ENCODE measurements at places on chromosomes 4 and X.

GRCh38 chr4:174023641-174024040, 259.8 kb downstream of the FBXO8 start:
- no peak for DNase-seq

DNA sequence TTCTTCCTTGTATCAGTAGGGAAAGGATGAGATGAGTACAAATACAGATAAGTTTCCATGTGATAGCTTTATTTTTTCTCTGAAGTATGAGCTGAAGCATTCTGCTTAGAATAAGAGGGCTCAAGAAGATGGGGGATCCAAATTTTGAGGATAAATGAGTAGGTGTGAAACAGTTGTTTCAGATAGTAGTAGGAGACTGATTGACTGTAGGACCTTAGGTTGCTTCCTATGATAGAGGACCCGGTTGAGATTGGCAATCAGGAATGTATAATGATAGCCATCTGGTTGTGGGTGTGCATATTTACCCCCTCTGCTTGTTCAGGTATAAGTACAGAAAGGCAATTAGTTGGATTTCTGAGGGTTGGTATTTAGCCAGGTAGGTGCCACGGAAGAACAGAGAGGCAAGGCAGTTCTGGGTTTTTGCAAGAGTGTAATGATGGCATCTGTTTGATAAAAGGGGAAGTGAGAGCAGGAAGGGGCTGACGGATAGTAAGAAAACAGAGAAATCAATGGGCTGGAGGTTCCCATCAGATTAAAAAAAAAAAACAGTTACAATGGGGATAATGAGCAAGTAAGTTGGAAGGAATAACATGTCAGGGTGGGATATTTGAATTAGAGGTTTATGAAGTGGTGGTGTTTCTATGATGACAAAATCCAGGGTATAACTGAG, 13.7 kb downstream of the OCRL start:
- no peak for DNase-seq

GRCh38 chr4:62670514-62670913, 1470.4 kb downstream of the ADGRL3 start:
- DNase-seq, result no peak

DNA sequence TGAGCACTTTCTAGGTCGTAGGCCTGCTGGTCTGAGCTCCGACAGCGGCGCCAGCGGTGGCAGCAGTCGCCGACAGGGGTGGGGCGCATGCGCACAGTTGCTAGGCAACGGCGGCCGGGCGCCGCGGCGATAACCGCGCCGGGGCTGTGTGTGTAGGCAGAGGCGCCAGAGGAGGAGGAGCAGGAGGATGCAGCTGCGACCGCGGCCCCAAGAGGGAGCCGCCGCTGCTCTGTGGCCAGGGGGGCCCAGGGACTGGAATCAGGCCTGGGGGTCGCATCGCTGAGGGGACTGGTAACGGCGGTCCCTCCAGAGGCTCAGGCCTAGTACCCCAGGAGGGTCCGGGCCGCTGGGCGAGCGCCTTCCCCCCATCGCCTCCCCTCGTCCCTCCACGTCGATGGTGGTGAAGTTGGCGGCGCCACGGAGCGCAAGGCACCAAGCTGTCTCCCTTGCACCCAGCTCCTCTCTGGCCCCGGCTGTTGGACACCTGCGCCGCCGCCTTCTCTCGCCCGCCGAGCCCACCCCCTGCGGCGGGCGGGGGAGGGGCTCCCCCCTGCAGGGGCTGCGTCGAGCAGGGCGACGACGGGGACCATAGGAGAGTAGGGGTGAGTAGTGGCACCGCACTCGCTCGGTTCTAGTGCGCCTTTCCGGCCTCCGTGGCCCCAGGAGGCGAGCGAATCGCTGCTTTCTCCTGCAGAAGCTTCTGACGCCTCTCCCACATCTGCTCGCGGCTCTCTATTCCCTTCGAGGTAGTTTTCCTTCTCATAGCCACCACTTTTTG, 58.6 kb upstream of the ZC4H2 start:
- DNase-seq, result peak; percentile 93

DNA sequence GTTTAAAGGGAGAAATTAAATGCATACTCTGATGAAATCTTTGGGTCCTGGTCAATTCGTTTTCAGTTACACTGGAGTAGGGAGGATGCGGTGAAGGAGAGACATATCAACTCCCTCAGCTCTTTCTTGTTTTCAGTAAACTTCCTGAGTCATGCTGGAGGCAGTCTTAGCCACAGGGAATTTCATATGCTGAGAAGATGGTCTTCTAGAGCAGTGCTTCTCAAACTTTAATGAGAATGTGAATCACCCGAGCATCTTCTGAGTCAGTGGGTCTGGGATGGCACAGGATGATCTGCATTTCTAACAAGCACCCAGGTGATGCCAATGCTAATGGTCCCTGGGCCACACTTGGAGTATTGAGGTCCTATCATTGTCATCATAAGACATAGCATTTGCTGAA, 214.5 kb downstream of the KIT start:
- no peak for DNase-seq

GRCh38 chrX:40395102-40395501, 185.7 kb upstream of the ATP6AP2 start:
- no peak for DNase-seq

GRCh38 chr4:94390804-94391410, 48.3 kb upstream of the HPGDS start:
- peak; percentile 24 for DNase-seq

GRCh38 chr4:26175006-26175786, 145.6 kb upstream of the RBPJ start:
- no peak for DNase-seq

DNA sequence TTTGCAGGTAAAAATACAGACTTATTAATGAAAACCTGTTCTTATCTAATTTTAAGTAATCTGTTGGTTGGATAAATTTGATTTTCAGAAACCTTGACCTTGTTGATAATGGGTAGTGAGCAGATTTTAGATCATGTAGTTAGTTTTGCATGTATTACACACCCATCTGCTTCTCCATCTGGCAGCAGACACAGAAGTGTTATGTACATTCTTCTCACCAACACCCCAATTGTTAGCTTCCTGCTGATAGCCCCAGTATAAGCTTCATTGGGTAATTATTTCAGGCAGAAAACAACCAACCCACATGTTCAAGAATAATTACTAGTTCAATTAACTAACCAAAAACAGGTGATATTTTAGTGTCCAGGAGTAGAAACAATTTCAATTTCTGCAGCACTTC, 1740.5 kb upstream of the AGA start:
- no peak for DNase-seq

- no peak for DNase-seq
Measured at GRCh38 chrX:131818297-131818936, 204.7 kb upstream of the STK26 start.

GRCh38 chrX:101764538-101764937, 104.9 kb upstream of the ARMCX2 start:
- DNase-seq, result no peak

DNA sequence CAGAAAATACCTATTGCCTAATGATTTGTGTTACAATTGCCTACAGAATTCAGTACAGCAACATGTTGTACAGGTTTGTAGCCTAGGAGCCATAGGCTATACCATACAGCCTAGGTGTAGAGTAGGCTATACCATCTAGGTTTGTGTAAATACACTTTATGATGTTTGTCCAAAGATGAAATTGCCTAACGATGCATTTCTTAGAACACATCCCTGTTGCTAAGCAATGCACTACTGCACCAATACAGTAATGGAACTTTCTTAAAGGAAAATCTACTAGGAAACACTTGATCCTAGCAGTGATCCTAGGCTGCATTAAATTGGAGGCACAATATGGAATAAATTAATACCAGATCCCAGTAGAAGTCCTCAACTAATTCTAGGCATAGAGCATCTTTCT, 18.3 kb downstream of the NOA1 start:
- no peak for DNase-seq

DNA sequence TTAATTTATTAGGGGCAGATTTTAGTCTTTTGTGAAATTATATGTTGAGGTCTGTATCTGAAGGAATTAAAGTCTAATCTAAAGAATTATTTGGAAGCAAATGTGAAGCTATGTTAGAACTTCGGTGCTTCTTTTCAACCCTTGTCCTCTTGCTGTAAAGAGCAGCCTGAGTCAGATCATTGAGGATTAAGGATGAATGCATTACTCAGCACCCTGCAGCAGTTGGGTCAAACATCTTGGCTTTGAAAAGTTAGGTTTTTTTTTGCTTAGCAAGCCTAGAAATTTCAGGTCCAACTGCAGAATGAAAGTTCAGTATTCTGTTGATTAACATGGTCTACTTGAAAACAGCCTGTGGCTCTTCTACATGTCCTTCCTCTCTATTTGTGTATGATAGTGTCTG, 57.6 kb downstream of the SLC4A4 start:
- DNase-seq, result peak; percentile 57

DNA sequence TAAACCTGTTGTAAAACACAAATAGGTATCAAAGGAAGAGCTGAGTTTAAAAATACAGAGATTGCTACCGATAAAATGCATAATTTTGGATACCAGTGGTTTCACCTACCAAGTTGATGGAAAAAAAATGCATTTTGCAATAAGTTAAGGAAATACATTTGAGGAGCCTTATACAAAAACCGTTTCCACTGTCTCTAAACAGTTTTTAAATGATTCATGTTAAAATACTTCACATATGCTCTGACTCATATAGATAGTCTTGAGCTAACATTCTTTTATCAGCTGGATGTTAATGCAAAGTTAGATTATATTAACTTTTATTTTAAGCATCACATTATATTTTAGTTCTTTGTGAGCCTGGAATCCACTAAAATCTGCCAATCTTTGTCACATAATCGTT, 50.6 kb upstream of the ANKRD17 start:
- peak; percentile 11 for DNase-seq

GRCh38 chrX:11478026-11478425, 184.8 kb downstream of the AMELX start:
- no peak for DNase-seq

DNA sequence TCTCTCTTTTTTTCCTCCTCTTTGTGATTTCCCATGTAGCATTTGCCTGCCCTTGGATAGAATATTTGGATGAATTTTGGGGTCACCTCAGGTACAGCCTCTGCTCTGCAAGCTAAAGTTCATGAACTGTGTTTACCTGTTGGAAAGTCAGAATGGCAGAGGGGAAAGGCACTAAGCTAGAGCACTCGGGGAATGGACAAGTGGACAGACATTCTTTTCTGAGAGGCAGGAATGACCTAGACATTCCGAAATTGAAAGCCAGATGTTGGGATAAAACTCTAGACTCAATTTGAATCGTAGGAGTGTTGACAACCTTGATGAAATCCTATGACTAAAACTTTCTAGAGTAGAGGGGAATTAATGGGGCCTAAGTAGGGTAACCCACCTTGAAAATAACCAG, 56.1 kb downstream of the LUZP4 start:
- DNase-seq, result no peak

- peak; percentile 73 for DNase-seq
Measured at GRCh38 chr4:182207830-182208396, 35.3 kb upstream of the TENM3 start.

DNA sequence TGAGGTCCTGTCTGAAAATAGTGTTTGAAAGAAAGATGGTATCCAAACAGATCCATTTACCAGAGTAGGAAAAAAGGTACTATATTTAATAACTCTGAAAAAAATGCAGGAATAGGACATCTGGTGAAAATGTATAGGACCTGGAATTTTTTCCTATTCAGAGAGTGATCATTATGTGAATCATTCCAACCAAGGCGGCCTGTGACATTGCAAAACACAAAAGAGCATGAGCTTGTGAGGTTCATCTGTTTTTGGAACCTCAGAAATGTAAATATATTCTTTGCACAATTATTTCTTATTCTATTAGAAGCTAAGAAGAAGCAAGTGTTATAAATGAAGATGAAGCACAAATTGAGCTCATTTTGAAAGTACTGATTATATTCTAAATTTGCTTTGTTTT, 2.0 kb downstream of the C4orf51 start:
- DNase-seq, result peak; percentile 16

DNA sequence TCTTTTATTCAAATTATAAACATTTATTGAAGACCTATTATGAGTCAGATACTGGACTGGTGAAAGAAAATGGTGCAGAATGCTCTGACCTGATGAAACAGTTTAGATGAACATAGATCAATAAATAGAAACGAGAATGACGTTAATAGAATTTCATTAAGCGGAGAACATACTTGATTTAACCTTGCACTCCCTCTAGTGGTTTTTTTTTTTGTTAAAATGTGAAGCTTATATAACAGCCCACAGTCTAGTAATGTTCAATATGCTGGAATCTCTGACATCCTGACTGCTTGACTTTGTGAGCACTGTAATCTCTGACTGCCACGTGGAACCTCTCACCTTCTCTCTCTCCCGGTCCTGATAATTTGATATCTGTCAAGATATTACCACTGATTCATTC, 32.3 kb downstream of the HDAC8 start:
- DNase-seq, result peak; percentile 27

DNA sequence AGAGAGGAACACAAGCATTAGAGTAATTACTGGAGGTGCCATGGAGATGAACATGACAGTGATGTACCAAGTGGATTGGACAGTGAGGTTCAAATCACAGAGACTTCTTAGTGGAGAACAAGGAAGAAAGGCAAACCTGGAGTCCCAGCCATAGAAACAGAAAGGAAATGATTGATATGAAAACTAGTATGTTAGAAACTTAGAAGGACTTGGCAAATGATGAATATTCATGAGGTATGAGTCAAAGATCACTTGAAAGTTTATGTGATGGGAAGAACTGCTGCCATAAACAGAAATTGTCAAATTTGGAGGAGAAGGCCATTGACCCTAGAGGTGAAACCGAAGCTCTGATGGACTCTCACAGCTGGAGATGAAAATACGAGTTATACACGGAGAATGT, 88.2 kb downstream of the PHOX2B start:
- DNase-seq, result no peak

DNA sequence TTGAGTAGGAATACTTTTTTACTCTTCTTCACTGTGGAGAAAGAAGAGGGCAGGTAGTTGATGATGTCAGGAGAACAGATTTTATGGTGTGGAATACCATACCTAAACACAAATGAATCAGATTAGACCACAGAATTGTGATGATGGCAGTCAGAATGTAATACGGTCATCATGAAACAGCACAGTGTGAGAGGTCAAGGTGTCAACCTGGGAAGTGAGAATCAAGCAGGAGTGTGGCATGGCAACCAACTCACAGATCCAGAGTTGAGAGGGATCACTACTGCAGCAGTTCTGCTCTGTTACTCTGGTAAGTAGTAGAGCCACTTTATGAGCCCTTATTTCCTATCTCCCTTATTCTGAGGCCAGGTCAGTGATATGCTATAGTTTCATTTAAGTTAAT, 27.7 kb downstream of the METTL14 start:
- no peak for DNase-seq

DNA sequence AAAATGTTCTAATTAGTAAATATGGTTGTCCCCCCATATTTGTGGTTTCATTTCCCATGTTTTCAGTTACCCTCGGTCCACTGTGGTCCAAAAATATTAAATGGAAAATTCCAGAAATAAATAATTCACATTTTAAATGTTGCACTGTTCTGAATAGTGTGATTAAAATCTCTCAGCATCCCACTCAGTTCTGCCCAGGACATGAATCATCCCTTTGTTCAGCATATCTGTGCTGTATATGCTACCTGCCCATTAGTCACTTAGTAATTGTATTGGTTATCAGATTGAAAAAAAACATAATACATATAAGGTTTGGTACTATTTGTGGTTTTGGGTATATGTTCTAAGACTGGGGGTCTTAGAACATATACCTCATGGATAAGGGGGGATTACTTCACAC, 55.1 kb upstream of the NXF3 start:
- DNase-seq, result no peak

- DNase-seq, result no peak
Measured at GRCh38 chr4:118014831-118015230, 19.5 kb upstream of the NDST3 start.

- peak; percentile 11 for DNase-seq
Measured at GRCh38 chrX:140163371-140164159, 198.2 kb upstream of the CXorf66 start.

GRCh38 chrX:7545564-7545963, 297.4 kb upstream of the VCX start:
- DNase-seq, result no peak

GRCh38 chrX:39759526-39760224, 338.1 kb downstream of the BCOR start:
- peak; percentile 66 for DNase-seq
